H9 (cell line): ENCODE measurements at places on chromosomes 13 and 19. TPM values are rescaled to one million over a fixed set of nuclear protein-coding genes. Genes with fewer than 3 reads are reported as not detected.

DNA sequence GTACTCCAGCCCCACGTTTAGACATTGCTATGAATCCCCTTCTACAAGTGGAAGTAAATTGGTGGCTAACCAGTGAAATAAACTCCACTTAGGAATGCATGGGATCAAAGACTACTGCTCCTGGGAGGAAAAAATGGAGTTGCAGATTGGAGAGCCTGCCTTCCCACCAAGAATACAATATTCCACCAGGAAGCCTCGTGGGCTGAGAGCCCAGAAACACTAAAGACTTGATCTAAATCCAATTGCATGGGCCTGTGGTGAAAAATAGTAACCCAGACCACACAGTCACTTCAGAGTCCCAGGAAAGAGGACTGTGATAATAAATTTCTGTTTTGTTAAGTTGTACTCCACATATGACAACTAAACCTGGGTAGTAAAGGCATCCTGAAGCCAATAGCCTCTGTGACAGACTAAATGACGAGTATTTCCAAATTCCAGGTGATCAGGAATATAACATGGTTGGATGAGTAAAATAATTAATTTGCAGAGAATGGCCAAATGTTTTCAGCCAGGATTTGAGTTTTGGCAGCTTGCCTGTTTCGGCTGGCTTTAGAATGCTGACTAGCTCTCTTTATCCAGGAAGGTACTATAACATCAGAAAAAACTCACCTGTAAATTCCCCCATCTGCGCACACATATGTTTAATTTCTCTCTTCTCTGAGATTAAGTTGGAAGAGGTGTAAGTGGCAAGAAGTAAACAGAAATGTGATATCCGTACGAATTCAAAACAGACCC lies 480.3 kb downstream of the LIG4 start:
- 0 out of 2 replicates have a peak, but pooled peaks cover 5% of the 10 kb centered on the region for H3K36me3 ChIP-seq

- no peak overlapping the region for H3K27ac ChIP-seq
- H3K4me3 ChIP-seq, result no peak overlapping the region
- no peaks in the 10 kb centered on the region; the same call in 1 of the 2 replicates for H3K4me1 ChIP-seq
- no peaks in the 10 kb centered on the region for H3K27me3 ChIP-seq
- no peak for DNase-seq
Observed at GRCh38 chr13:70043685-70044084, 63.9 kb upstream of the ATXN8OS start.

KLK14 gene
- total RNA-seq, result 0.26 and 0.46 TPM in 2 replicates

APOC1 gene
- total RNA-seq, result 77.0 and 78.1 TPM in 2 replicates

INSR gene
- total RNA-seq, result 37.0 and 39.8 TPM in 2 replicates

LIM2 gene
- not detected in 2 replicates for total RNA-seq

APOC4 gene
- not detected in 2 replicates for total RNA-seq

DNA sequence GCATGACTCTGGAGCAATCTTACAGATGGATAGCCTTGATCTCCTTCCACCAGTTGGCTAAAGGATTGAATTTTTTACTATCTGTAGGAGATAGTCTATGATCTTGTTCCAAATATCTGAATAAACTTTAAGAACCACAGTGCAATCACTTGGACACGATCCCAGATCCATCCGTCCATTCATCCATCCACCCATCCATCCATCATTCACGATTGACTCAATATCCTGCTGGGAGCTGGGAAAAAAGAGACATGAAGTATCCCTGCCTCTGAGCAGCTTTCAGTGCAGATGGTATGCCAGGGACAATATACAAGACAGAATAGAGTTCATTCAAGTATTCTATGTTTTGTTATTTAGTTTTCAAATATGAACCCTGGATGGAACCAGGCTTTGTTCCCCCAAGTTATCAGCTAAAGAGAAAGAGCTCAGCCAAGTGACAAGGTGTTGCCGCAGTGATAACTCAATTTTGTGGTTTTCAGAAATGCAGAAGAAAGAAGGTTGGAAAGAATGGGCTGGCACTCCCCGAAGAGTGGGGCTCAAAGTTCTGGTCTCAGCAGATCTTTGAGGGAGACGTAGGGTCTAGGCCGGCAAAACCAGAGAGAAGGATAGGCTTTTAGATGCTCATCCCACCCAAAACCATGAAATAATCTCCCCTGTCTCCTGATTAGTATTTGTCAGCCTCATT lies 66.3 kb downstream of the IRS2 start:
- H3K4me3 ChIP-seq, result no peak overlapping the region
- H3K27me3 ChIP-seq, result no peaks in the 10 kb centered on the region
- H3K27ac ChIP-seq, result no peak overlapping the region
- DNase-seq, result no peak

LYL1 gene
- total RNA-seq, result 0.63 and 0.86 TPM in 2 replicates

- H3K27me3 ChIP-seq, result no peaks in the 10 kb centered on the region
- H3K27ac ChIP-seq, result no peak overlapping the region
Observed at GRCh38 chr13:35354882-35355281, 121.6 kb downstream of the MAB21L1 start.

DNA sequence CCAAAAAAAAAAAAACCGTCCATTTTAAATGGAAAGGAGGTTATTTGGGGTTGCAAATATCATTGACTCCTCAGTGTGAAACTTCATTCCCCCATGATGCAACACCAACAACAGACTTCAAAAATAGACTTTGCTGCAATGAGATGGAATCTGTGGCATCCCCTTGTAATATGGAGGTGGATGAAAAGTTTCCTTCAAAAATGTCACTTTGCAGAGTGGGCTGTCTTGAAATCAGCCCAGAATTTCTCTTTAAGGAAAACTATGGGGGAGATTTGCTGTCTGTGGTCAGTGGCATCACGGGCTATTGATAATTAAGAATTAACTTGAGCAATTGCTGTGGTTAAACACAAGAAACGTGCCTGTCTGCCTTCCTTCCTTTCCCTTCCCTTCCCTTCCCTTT lies 1.5 kb downstream of the GPR18 start:
- no peaks in the 10 kb centered on the region for H3K4me1 ChIP-seq
- peaks cover 7% of the 10 kb centered on the region for H3K36me3 ChIP-seq
- no peak for DNase-seq
- no peak overlapping the region for H3K4me3 ChIP-seq
- H3K27ac ChIP-seq, result no peak overlapping the region

DNA sequence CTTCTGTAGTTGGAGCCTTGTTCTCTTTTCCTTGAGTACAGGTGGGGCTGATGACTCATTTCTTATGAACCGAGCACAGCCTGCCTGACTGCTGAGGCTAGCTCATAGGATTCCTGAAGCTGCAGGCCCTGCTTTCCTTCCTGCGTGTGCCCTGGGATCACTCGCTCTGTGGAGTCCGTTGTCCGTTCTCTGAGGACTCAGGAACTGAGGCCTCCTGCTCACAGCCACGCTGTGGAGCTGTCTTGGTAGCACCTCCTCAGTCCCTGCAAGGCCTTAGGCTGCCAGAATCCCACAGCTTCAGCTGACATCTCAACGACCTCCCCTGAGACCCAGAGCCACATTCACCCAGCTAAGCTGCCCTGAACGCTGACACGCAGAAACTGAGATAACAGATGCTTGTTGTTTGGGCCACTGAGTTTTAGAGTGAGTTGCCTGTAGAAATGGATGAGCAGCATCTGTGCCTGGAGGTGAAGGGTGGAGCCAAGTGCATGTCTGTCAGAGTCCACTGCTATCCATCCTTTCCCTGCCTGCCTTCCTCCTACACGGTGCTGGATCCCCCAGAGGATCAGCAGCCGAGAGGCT lies 72.9 kb downstream of the ARHGEF7 start:
- no peak overlapping the region for H3K4me3 ChIP-seq
- H3K4me1 ChIP-seq, result peaks cover 2% of the 10 kb centered on the region; the same call in 1 of the 2 replicates
- H3K27me3 ChIP-seq, result no peaks in the 10 kb centered on the region

GRCh38 chr13:89577301-89577700 lies 1770.2 kb upstream of the MIR17HG start:
- H3K4me3 ChIP-seq, result no peak overlapping the region
- H3K36me3 ChIP-seq, result peaks cover 9% of the 10 kb centered on the region
- no peaks in the 10 kb centered on the region for H3K4me1 ChIP-seq
- H3K27ac ChIP-seq, result no peak overlapping the region
- DNase-seq, result no peak

- peaks cover 75% of the 10 kb centered on the region for H3K36me3 ChIP-seq
- no peaks in the 10 kb centered on the region for H3K27me3 ChIP-seq
- H3K4me1 ChIP-seq, result no peaks in the 10 kb centered on the region
- no peak overlapping the region for H3K27ac ChIP-seq
- peak; percentile 88 for DNase-seq
- no peak overlapping the region for H3K4me3 ChIP-seq
Observed at GRCh38 chr19:46704379-46705076, 12.4 kb downstream of the PRKD2 start.

- DNase-seq, result no peak
- H3K27ac ChIP-seq, result no peak overlapping the region
- no peak overlapping the region; the same call in 2 of the 3 replicates for H3K4me3 ChIP-seq
- peaks cover 9% of the 10 kb centered on the region; the same call in 1 of the 2 replicates for H3K36me3 ChIP-seq
- H3K27me3 ChIP-seq, result no peaks in the 10 kb centered on the region
- no peaks in the 10 kb centered on the region; the same call in 1 of the 2 replicates for H3K4me1 ChIP-seq
Observed at GRCh38 chr19:3669082-3669946, 31.0 kb downstream of the PIP5K1C start.

LILRB3 gene
- not detected in 2 replicates for total RNA-seq

- no peak for DNase-seq
- H3K4me1 ChIP-seq, result no peaks in the 10 kb centered on the region
- H3K27me3 ChIP-seq, result no peaks in the 10 kb centered on the region
- peak overlapping the region; percentile 83 for H3K4me3 ChIP-seq
- H3K36me3 ChIP-seq, result peaks cover 5% of the 10 kb centered on the region; the same call in 1 of the 2 replicates
- no peak overlapping the region for H3K27ac ChIP-seq
Observed at GRCh38 chr19:4455719-4456475, 1.7 kb downstream of the UBXN6 start.

B3GNT3 gene
- total RNA-seq, result 0.96 and 1.0 TPM in 2 replicates

- no peaks in the 10 kb centered on the region for H3K4me1 ChIP-seq
- no peak for DNase-seq
- H3K36me3 ChIP-seq, result no peaks in the 10 kb centered on the region
Observed at GRCh38 chr19:4589579-4590410, 30.3 kb upstream of the SEMA6B start.

VSTM1 gene
- 0.48 TPM in 1 of 2 replicates, not detected in the other for total RNA-seq

DNA sequence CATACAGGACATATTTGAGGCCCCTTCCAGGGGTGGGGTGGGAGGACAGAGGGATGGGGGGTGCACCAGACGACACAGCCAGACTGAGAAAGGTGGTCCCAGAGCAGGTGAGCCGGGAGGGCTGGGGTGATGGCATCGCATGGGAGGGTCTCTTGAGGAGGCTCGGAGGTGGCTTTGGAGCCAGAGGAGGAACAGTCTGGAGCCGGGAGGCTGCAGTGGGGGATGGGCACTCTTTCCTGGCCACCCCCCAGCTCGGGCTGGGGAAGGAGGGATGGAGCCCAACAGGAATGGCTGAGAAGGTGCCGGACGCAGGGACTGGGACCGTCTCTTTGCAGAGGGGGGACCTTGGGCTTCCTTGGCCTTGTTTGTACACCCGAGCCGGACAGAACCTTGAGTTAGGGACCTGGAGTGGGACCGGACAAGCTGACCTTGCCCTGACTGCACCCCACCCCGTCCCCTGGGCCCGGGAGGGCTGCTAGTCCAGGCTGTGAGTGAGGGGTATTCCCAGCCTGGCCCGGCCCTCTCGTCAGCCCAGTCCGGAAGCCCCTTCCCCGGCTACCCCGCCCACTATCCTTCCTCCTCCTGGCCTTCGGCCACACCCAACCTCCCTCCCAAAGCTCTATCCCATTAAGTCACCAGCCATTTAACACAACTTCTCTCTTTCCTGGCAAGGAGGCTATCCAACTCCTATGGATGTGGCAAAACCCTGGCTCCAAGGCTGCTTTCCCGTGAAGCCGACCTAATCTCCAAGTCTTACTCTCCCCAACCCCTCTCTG lies 816 bp upstream of the TBXA2R start:
- H3K4me3 ChIP-seq, result peak overlapping the region; percentile 79
- no peaks in the 10 kb centered on the region; the same call in 1 of the 2 replicates for H3K4me1 ChIP-seq
- H3K27me3 ChIP-seq, result peaks cover 5% of the 10 kb centered on the region; the same call in 1 of the 2 replicates
- peak; percentile 86 for DNase-seq
- no peak overlapping the region for H3K27ac ChIP-seq
